ENCODE measurements at places on chromosomes 13 and 19. TPM values are rescaled to one million over a fixed set of nuclear protein-coding genes. Genes with fewer than 3 reads are reported as not detected.

DNA sequence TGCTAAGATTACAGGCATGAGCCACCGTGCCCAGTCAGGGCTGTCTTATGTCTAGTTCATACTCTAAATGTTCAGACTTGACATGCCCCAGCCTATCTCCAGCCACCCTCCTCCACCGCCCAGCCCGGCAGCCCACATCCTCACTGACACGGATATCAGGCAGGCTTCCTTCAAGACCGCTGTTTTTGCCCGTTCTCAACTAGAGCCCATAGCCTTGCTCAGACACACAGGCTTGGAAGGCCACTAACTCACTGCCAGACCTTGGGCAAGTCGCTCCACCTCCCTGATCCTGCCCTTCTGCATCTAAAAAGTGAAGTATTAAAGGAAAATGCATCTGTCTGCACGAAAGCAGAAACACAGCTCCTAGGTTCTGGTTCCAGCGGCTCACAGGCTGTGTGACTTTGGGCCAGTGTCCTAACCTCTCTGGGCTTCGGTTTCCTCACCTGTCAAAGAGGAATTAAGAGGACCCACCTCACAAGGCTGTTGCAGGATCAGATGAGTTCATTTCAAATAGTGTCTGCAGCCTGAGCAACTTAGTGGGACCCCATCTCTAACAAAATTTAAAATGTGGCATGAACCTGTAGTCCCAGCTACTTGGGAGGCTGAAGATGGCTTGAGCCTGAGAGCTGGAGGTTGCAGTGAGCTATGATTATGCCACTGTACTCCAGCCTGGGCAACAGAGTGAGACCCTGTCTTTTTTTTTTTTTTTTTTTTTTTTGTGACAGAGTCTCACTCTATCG is 14.5 kb upstream of the CERS4 start:
- peaks cover 3% of the 10 kb centered on the region for H3K4me1 ChIP-seq
- DNase-seq: no peak
- H3K36me3 ChIP-seq: no peaks in the 10 kb centered on the region

DNA sequence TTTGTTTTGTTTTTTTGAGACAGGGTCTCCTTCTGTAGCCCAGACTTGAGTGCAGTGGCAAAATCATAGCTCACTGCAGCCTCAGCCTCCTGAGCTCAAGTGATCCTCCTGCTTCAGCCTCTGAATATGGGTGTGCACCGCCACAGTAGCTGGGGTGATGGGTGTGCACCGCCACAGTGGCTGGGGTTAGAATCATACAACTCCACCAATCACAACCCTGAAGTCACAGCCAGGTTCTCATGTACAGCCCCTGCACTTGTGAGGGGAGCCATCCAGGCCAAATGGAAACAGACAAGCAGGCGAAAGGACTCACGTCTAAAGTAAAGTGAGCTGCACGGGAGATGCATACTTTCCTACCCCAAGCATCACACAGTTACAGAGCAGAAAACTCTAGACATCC is 63.1 kb upstream of the RANBP3 start:
- no peak overlapping the region for H3K27ac ChIP-seq
- no peaks in the 10 kb centered on the region for H3K4me1 ChIP-seq
- no peak overlapping the region for H3K4me3 ChIP-seq
- no peak for DNase-seq
- H3K36me3 ChIP-seq: no peaks in the 10 kb centered on the region

DNA sequence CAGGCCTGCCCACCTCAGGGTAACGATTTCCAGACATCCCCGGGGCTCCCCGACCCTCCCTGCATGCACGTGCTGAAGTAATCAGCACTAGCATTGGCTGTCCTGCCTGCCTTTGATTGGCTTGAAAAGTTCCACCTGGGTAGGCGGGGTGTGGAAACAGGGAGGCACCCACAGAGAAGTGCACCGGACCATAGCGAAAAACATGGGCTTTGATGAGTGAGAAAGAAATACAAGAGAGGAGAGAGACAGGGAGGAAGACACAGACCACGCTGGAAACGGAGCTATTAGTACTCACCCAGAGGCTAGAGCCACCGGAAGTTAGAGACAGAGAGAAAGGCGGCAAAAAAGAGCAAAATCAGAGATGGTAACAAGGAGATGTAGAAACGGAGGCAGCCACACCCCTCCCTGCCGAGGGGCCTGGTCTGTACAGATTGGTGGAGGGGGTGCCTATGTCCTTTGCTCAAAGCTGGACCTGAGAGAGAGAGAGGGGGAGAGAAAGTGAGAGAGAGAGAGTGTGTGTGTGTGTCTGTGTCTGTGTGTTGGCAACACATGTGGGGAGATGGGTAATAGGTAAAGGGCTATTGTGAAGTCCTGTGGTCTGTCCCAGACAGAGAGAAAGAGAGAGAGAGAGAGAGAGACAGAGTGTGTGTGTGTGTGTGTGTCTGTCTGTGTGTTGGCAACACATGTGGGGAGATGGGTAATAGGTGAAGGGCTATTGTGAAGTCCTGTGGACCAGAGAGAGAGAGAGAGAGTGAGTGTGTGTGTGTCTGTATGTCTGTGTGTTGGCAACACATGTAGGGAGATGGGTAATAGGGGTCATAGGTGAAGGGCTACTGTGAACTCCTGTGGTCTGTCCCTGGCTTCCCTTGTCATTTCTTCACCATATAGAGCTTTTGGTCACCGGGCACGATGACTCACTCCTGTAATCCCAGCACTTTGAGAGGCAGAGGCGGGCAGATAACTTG is 2.9 kb downstream of the CGB3 start:
- no peak overlapping the region for H3K4me3 ChIP-seq
- H3K36me3 ChIP-seq: peaks cover 3% of the 10 kb centered on the region

Gene NCR1
- 4.6 TPM for total RNA-seq

Gene DHDH
- total RNA-seq: 2.2 TPM

All from H1 (cell line).